ENCODE measurements at places on chromosomes 1 and 21.

DNA sequence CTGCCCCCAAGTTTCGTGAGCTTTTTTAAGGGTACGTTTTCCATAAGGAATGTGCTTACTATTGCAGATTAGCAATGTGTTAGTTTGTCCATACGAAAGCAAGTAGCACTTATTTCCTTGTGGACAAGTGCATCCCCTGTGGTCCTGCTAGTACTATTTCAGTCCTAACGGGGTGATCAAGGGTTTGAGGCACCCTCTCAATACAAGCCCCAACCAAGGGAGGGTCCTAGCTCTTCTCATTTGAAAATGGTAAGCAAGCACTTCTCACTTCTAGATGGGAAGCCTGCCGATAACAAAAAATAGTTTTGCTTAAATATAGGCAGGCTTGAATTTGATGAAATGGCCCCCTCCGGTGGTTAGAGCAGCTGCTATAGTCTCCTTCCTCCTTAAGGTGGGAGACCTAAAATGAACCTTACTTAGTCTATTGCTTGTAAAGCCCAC lies 64.0 kb upstream of the HMCN1 start:
- DNase-seq = peak; percentile 52

DNA sequence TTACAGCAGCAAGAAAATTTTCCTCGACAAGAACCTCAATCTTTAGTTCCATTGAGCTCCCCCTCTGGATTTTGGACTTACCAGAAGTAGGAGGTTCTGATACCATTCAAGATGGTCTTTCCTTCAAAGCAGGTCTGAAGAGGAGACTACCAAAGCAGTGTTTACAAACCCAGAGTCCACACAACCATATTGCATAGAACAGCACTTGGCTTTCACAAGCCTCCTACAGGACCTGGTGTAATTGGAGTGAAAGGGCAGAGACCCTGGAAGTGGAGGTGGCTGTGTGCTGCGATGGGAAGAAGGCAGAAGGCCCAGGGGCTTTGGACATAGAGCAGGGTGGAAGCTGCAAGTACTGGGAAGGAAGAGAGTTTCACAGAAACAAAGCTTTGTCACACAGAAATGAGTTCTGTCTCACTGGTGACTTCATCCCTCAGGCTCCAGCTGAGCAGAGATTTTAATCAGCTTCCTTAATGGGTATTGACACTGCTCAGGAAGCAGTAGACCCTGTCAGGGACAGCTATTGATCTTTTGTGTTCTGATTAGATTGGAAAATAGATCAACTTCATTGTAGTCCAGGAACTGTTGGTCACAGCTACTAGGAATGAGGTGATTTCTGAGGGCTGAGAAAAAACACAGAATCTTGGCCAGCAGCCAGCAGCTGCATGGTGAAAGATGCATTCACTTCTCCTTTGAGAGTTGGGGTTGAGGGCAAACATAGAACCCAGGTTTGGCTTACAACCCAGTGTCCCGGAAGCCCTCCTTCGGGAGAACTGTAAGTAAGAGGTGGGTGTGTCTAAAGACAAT lies 124.0 kb downstream of the SYT2 start:
- DNase-seq = no peak

GRCh38 chr1:117630423-117630998 lies 24.7 kb downstream of the TENT5C start:
- DNase-seq = no peak

GRCh38 chr1:188517139-188517538 lies 1688.4 kb downstream of the PLA2G4A start:
- no peak for DNase-seq

DNA sequence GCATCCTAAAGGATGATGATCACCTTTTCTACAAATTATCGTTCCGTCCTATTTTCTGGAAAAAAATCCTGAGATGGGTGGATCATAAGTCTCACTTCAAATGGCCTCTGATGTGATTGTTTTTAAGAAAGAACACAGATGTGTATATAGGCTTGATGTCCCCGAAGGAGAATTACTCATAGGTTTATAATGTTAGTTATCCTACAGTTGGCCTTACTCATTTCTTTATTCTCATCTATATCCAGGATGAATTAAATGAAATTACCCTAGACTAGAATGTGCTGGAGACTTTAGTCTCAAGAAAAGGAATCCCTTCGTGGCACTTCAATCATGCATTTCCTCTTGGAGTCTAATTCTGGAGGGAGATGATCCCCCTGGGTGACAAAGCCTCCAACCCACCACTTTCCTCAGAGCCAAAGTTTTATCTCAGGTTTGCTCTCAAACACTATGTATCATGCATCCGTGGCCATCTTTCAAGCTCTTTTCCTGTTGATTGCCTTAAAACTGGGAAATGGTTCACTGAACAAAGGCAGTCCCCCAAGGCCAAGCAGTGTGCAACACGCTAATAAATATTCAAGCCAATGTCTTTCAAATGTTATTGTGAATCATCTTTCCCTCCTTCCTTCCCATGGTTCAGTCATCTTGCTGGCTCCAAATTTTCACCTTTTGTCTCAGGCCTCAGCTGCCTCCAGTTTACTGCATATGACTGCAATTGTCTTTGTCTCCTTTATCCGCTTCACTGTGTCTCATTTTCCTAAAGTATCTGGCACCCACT lies 32.5 kb upstream of the SMYD2 start:
- DNase-seq = no peak

DNA sequence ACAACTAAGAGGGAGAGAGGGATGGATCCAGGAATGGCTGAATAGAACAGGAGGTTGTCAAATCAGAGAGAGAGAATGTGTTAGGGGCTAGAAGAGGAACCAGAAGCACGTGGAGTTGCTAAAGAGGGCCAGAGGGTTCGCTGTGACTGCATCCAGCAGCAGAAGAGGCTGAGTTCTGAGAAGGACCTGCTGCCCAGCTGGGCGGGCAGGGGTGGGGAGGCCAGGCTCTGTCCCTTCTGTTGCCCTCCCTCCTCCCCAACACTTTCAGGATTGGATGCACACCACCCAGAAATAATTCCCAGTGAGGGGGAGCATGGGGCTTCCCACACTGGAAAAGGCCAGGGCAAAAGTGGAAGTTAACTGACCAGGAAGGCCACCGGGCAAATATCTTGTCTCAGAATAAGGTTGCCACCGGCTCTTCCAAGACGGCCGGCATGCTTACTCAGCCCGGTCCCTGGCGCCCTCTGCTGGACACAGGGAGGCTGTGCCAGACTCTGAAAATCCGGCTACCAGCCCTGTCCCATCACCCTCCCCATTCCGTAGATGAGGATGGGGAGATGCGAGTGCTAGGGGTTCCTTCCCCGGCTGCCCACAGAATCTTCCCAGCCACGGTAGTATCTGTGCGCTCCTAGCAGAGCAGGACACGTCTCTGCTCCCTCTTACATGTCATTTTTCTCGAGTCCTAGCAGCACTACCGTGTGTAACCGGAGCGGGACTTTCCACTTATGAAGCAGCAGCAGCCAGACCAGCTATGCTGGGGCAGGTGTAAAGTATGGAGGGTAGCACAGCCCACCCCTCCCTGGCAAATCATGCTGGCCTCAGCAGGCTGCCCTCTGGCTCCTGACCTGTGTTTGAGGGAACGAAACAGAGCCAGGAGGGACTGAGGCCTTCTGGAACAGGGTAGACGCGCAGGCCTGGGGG lies 46.8 kb upstream of the A3GALT2 start:
- DNase-seq = peak; percentile 85
